Right kidney (tissue), 9 donors: ENCODE measurements at places on chromosomes 2 and 18.

GRCh38 chr2:202444000-202444399 is 67.9 kb downstream of the BMPR2 start:
- DNase-seq: no peak

- DNase-seq: no peak
Measured at GRCh38 chr2:229230256-229230655, 40.8 kb downstream of the PID1 start.

GRCh38 chr2:200765139-200765951 is 46.4 kb upstream of the BZW1 start:
- DNase-seq: no peak

DNA sequence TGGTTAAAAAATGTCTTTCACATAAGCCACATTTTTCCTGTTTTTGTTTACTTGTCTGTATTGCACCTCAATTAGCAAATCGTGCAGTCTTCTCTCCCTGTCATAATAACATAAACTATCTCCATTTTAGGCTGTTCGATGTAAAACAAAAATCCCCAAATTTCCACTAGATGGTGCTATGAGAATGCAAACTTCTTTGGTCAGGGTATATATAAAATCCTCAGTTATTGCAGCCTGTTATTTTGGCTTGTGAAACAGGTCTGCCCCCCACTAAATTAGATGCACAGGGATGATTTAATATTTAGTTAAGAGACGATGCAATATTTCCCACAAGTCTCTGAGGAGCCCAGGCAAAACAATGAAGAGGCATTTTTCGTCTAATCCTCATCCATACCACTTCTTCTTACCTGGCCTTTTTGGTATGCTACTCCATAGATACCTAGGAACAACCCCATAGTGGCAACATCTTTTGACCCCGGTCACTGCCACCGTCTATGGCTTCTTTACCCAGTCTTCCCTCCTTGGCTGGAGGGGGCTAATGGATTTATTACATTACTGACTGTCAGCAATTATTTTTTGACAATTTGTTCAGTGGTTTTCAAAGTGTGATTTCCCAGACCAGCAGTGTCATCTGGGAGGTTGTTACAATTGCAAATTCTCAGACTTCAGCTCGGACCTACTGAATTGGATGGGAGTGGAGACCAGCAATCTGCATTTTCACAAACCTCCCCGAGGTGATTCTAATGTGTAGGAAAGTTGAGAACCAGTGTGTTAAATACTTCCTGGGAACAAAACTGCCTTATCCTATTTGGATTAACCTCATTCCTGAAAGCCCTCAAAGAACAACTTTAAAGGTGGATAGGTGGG is 117.4 kb upstream of the CWC22 start:
- DNase-seq: peak; percentile 32
